ENCODE measurements at places on chromosomes 13 and 19. TPM values are rescaled to one million over a fixed set of nuclear protein-coding genes. Genes with fewer than 3 reads are reported as not detected.

Gene CNN1
- total RNA-seq = 0.52 TPM

Gene KCNC3
- total RNA-seq = 2.1 TPM

Gene ZFP14
- 4.4 TPM for total RNA-seq

Gene WDR87
- under 0.01 TPM for total RNA-seq

Gene FCGBP
- 4.7 TPM for total RNA-seq

Gene KLK3
- 0.31 TPM for total RNA-seq

Gene KLHL1
- not detected for total RNA-seq

Gene SYNGR4
- total RNA-seq = not detected

Gene STAP2
- 0.42 TPM for total RNA-seq

Gene NKPD1
- total RNA-seq = 0.84 TPM

Gene CAPN12
- 1.8 TPM for total RNA-seq

Gene CATSPERD
- not detected for total RNA-seq

Gene TLE6
- not detected for total RNA-seq

Gene TEX101
- total RNA-seq = 0.10 TPM

Gene FGF21
- total RNA-seq = not detected

Gene MPND
- 7.3 TPM for total RNA-seq

Gene TNFAIP8L1
- 5.5 TPM for total RNA-seq

Gene AP1M2
- 0.63 TPM for total RNA-seq

Gene LGALS16
- total RNA-seq = not detected

Gene WDR88
- not detected for total RNA-seq

Gene LIN37
- 1.9 TPM for total RNA-seq

Gene CERS1
- not detected for total RNA-seq

Data from mononuclear cell (primary cell).